Smooth muscle cell of the coronary artery (primary cell): ENCODE measurements at places on chromosomes 2 and 18. TPM values are rescaled to one million over a fixed set of nuclear protein-coding genes. Genes with fewer than 3 reads are reported as not detected.

The TMEM18 gene
- 8.0 and 20.7 TPM in 2 replicates for total RNA-seq

The DNER gene
- total RNA-seq, result 0.60 and 0.82 TPM in 2 replicates

The POTEC gene
- 0.12 TPM in 1 of 2 replicates, not detected in the other for total RNA-seq

The LINC00305 gene
- not detected in 2 replicates for total RNA-seq

The OTOF gene
- total RNA-seq, result under 0.01 TPM in 1 of 2 replicates, not detected in the other

The CLHC1 gene
- total RNA-seq, result 5.6 and 12.1 TPM in 2 replicates

The PTPRM gene
- 27.0 and 64.2 TPM in 2 replicates for total RNA-seq

The DPYSL5 gene
- total RNA-seq, result not detected in 2 replicates

The TLX2 gene
- total RNA-seq, result not detected in 2 replicates

The KCNJ3 gene
- total RNA-seq, result under 0.01 TPM in 1 of 2 replicates, not detected in the other

The PARD6G gene
- total RNA-seq, result 0.75 and 2.3 TPM in 2 replicates

The SLC9A4 gene
- total RNA-seq, result not detected in 2 replicates

The ASXL2 gene
- total RNA-seq, result 3.2 and 15.2 TPM in 2 replicates

The APCDD1 gene
- 0.15 and 10.5 TPM in 2 replicates for total RNA-seq

The AKAIN1 gene
- not detected in 2 replicates for total RNA-seq

The NTSR2 gene
- not detected in 2 replicates for total RNA-seq

The HK2 gene
- total RNA-seq, result 30.7 and 110 TPM in 2 replicates

The AUP1 gene
- 78.0 and 99.1 TPM in 2 replicates for total RNA-seq

The GALR1 gene
- under 0.01 TPM in 1 of 2 replicates, not detected in the other for total RNA-seq

The ELOA2 gene
- not detected in 2 replicates for total RNA-seq

The UGT1A1 gene
- total RNA-seq, result not detected in 2 replicates

The TIMM21 gene
- total RNA-seq, result 29.5 and 35.0 TPM in 2 replicates

The KCNIP3 gene
- total RNA-seq, result 0.53 and 2.9 TPM in 2 replicates

The HOXD13 gene
- not detected in 2 replicates for total RNA-seq

The VWA3B gene
- not detected in 2 replicates for total RNA-seq

The SFXN5 gene
- 10.0 and 11.8 TPM in 2 replicates for total RNA-seq

The REEP1 gene
- total RNA-seq, result under 0.01 TPM in 1 of 2 replicates, not detected in the other

The VIT gene
- total RNA-seq, result 0.15 and 7.1 TPM in 2 replicates

The RTP5 gene
- total RNA-seq, result not detected in 2 replicates

The UBXN2A gene
- 5.0 and 9.8 TPM in 2 replicates for total RNA-seq

The FHL2 gene
- 52.2 and 119 TPM in 2 replicates for total RNA-seq

The UGT1A3 gene
- not detected in 2 replicates for total RNA-seq

The ALLC gene
- total RNA-seq, result not detected in 2 replicates

The SUCLG1 gene
- 28.0 and 62.6 TPM in 2 replicates for total RNA-seq

The LOXHD1 gene
- 0.94 TPM in 1 of 2 replicates, not detected in the other for total RNA-seq

The C2orf92 gene
- total RNA-seq, result 0.23 and 0.75 TPM in 2 replicates

The CHRND gene
- not detected in 2 replicates for total RNA-seq

The DCDC2C gene
- not detected in 2 replicates for total RNA-seq

The TRIM54 gene
- total RNA-seq, result not detected in 2 replicates

The MSTN gene
- not detected in 2 replicates for total RNA-seq

The AQP12B gene
- not detected in 2 replicates for total RNA-seq

The PCGF1 gene
- total RNA-seq, result 21.1 and 36.6 TPM in 2 replicates

The SAG gene
- total RNA-seq, result not detected in 2 replicates

The KLHL41 gene
- 0.15 and 2.6 TPM in 2 replicates for total RNA-seq
